ENCODE measurements at places on chromosomes 7 and 10.

- DNase-seq = no peak
Measured at GRCh38 chr7:146314962-146315361, 198.4 kb downstream of the CNTNAP2 start.

DNA sequence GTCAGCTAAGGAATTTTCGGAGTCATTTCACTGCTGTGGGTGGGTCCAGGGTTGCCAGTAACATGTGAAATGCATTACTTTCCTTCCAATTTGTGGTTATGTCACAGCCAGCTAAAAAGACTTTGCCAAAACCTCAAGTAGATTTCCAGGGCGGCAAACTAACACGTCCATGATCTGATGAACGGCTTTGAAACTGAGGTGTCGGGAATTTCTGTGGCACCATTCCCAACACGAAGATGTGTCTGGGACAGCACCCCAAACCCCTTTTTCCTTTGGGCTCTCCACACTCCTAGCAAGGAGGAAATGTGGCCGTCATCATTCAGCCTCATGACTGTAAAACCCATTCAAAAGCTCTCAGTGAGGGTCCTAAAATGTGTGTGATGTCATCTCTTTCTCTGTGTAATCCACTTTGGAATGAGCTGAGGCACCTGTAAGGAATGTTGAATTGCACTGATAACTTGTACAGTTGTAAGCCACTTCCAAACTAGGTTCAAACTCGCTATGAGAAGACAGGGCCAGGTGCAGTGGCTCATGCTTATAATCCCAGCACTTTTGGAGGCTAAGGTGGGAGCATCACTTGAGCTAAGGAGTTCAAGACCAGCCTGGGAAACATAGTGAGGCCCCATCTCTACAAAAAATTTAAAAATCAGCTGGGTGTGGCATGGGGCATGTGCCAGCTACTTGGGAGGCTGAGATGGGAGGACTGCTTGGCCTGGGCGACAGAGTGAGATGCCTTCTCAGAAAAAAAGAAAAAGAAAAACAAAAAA, 146.1 kb upstream of the FRMD4A start:
- no peak for DNase-seq

GRCh38 chr7:129959471-129960203, 6.9 kb upstream of the UBE2H start:
- no peak for DNase-seq

- DNase-seq = no peak
Measured at GRCh38 chr10:101230183-101230917, 1.1 kb upstream of the LBX1 start.

DNA sequence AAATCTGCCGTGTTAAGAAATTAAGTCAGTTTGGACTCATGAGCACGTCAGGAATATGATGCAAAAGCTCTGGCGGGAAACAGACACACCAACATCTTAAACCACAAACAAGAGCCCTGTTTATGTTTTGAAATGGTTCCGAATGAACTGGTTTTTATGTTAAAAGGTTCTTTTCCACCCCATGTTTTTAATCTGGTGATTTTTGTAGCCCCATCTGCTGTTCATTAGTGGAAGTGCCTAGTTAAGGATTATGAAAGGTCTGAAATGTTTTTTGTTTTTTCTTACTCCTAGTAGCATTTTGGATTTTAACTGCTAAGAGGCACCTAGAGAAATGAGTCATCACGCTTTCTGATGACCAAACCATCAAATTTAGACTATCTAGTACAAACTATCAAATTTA, 404.1 kb upstream of the MKI67 start:
- DNase-seq = no peak
